IPS DF 19.7 (cell line): ENCODE measurements at places on chromosomes 2 and 18.

GRCh38 chr2:178152542-178152941 lies 40.3 kb downstream of the RBM45 start:
- no peak for DNase-seq

DNA sequence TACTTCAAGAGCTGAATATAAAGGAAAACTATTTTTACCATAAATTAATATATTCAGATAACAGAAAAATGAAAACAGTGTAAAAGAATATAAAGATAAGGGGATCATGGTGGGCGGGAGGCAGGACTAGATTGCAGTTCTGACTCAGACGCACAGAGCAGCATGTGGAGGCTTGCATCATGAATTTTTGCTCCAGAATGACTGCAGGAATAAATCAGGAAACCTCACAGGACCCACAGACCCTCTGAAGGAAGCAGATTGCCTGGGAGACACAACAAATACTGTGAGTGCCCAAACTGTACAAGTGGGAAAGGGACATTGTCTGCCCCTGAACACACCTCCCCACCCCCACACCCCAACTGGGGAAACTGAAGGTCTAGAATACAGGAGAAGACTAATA lies 19.2 kb upstream of the SIGLEC15 start:
- DNase-seq = no peak

- no peak for DNase-seq
Observed at GRCh38 chr2:232802091-232802490, 25.7 kb upstream of the KCNJ13 start.

- no peak for DNase-seq
Observed at GRCh38 chr2:42435628-42436027, 58.2 kb downstream of the KCNG3 start.
